ENCODE measurements at places on chromosomes 4 and X.

GRCh38 chr4:153166716-153167501 lies 37.3 kb upstream of the TRIM2 start:
- no peak for DNase-seq

GRCh38 chrX:154024271-154024670 lies 4.6 kb upstream of the IRAK1 start:
- no peak for DNase-seq

- no peak for DNase-seq
Observed at GRCh38 chrX:110310896-110311295, 7.0 kb downstream of the AMMECR1 start.

GRCh38 chrX:1535241-1536041 lies 1.5 kb downstream of the P2RY8 start:
- no peak for DNase-seq

GRCh38 chrX:100647095-100647494 lies 3.1 kb downstream of the SRPX2 start:
- no peak for DNase-seq

DNA sequence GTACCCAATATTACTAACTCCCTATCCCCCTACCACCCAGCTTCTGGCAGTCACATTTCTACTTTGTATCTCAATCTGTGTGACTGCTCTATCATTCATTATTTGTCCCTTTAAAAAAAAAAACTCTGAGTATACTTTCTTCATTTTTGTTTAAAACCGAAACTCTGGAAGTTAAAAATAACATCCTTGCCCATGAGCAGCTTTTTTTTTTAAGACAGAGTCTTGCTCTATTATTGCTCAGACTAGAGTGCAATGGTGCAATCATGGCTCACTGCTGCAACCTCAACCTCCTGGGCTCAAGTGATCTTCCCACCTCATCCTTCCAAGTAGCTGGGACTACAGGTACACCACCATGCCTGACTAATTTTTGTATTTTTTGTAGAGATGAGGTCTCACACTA lies 15.8 kb downstream of the UBE2K start:
- no peak for DNase-seq

DNA sequence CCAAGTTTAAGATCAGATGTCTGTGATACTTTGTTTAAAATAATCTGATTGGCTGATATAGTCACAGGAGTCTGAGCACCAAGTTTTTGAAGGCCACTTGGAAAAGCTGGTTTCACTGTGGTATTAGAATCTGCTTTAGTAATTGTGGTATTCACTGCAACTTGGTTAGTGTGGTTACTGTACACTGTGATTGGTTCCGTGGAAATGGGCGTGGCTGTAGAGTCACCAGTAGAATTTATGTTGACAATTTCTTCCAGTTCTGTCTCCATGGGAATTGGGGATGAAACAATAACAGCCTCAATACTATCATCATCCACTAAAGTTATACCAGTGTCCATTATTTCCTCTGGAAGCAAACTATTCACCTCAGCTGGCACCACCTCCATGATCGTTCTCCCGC lies 26.2 kb downstream of the LIN54 start:
- no peak for DNase-seq

DNA sequence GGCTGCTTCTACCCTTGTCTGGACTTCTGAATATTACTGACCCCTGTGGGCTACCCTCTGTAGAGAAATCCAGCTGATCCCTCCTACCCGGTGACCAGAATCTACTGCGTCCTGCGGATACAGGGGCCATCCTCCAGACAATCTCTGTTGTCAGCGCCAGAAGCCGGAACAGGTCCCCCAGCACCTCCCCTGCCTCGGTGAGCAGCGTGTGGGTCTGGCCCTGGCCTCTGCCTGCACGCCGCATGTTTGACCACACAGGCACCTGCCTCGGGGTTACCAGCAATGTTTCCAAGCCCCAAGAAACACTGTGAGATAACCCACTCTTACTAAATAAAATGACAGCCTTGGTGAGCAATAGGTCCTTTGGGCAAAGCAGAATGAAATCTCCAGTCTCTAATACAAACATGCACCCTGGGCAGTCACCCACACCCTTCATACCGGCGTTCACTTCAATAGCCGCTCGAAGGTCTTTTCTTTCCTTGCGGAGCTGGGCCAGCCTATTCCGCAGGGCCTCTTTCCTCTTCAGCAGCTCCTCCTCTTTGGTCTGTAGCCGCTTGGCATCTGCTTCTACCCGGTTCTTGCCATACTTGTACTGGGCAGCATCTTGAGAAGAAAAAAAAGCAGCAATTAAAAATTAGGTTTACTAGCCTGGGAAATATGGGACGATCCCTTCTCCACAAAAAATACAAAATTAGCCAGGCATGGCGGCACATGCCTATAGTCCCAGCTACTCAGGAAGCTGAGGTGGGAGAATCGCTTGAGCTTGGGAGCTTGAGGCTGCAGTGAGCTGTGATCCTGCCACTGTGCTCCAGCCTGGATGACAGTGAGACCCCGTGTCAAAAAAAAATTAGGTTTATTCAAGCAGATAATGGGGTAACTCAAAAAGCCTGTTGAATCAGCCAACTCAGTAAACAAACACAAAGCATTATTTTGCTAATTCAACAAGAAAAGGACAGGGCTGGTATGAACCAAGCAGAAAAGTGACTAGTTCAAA lies 165.1 kb downstream of the AFAP1 start:
- no peak for DNase-seq

GRCh38 chrX:24899391-24899790 lies 116.4 kb downstream of the ARX start:
- DNase-seq, result no peak

GRCh38 chr4:2494992-2495391 lies 26.1 kb downstream of the RNF4 start:
- DNase-seq, result no peak

- no peak for DNase-seq
Observed at GRCh38 chrX:1170243-1170642, 42.2 kb downstream of the CRLF2 start.

GRCh38 chr4:82640540-82640939 lies 78.8 kb upstream of the TMEM150C start:
- DNase-seq, result no peak

GRCh38 chr4:74659576-74660411 lies 134.5 kb downstream of the BTC start:
- DNase-seq, result no peak

DNA sequence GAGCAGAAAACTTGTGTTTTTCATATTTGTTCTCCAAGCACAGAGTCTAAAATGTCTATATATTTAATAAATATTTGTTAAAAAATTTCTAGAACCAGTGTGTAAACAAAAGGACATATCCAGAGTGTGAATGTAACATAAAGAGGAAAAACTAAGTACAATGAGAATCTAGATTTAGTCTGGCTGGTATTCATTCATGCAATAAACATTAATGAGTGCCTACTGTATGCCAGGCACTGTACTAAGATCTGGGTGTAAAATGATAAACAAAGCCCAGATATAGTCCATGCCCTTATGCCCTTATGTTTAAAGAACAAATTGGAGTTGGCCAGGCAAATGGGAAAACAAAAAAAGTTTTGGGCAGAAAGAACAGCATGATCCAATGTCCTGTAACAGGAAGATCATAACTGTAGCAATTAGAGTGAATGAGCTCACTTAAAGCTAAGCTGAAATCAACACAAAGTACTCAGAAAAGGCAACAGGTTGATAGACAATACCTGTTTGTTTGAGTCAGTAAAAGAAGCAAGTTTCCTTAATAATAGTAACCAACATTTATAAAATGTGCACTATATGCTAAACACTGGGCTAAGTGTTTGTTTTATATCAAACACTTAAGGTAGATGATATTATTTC lies 1.3 kb upstream of the TMLHE start:
- DNase-seq, result no peak

DNA sequence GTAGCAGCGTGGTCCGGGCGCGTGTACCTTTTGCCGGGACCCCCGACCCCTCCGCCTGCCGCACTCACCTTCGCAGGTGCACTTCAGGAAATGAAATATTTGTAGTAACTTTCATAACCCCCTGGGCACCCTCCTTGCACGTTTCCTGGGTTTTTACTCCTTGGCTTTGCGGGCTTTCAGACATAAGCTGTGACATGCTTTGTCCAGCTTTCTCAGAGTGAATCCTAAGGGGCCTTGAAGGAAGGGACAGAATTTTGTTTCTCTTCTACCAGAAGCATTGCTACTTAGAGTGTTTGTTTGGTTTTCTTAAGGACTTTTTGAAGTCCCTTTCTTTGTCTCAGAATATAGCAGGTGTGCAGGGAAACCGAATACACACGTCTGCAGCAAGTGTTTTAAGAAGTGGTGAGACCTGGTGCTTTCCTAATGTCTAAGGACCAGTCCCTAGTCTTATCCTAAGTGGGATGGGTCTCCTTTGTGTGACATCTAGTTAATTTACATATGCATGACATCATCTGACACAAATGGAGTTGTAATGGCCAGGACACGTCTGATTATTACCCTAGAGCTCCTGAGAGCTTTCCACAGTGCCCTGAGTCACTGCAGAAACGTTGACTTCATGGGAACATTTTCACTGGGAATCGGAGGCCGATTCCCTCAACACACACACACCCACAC lies 1.3 kb downstream of the FAM149A start:
- DNase-seq, result no peak

GRCh38 chr4:74279716-74280115 lies 28.6 kb upstream of the EPGN start:
- no peak for DNase-seq

DNA sequence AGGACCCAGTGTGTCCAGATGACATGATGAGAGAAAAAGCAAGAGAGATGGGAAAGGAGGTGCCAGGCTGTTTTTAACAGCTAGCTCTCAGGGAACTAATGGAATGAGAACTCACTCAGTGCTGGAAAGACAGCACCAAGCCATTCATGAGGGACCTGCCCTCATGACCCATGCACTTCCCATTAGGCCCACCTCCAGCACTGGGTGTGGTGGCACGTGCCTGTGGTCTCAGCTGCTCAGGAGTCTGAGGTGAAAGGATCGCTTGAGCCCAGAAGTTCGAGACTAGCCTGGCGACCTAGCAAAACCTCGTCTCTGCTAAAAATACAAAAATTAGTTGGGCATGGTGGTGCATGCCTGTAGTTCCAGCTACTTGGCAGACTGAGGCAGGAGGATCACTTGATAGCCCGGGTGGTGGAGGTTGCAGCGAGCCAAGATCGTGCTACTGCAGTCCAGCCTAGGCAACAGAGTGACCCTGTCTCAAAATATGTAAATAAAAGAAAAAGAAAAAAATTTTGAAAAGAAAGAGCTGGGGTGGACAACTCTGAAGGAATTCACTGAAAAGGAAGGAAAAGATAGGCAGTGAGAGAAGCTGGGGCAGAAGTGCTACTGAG lies 50.9 kb downstream of the FAM193A start:
- no peak for DNase-seq

GRCh38 chrX:17706676-17707075 lies 30.6 kb upstream of the SCML1 start:
- no peak for DNase-seq

- DNase-seq, result no peak
Observed at GRCh38 chr4:54187148-54187547, 41.9 kb upstream of the PDGFRA start.

DNA sequence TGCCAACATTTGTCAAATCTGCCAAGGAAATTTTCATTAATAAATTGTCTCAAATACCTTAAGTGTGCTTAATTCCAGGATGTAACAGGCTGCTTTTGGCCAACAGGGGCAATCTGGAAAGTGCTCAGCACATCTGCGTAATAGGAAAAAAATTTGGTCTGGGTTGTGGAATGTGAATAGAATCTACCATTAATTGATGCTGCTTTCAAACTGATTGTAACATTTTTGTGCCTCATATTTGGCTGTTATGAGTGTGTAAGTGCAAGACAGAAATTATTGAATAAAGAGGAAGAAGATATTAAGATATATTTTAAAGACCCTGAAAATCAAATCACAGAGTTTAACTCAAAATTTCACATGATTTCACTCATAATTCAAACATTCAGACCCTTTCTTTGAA lies 41.1 kb downstream of the REELD1 start:
- no peak for DNase-seq

DNA sequence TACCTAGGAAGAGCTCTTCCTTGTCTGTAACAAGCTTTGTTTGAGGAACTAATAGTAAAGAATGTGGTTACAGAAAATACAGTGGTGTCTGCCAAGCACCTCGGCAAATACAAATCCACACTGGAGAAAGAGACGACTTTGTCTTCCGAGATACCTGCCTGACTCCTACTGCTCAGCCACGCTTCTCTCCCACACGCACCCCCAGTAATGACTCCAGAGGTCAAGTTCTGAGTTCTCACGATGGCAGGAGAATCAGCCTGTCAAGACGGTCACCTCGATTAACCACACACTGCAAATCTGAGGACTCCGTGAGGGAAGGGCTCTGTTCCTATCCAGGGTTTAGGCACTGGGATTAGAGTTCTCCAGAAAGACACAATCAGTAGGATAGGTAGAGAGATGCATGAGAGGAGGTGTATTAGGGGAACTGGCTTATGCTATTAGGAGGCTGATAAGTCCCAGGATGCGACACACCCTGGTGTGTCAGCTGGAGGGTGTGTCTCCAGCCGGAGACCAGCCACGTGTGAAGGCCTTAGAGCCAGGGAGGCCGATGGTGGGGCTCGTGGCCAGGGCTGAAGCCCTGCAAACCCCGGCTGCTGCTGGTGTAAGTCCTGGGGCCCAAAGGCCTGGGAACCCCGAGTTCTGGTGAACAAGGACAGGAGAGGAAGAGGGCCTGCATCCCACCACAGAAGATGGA lies 8.4 kb upstream of the TRIML2 start:
- no peak for DNase-seq

DNA sequence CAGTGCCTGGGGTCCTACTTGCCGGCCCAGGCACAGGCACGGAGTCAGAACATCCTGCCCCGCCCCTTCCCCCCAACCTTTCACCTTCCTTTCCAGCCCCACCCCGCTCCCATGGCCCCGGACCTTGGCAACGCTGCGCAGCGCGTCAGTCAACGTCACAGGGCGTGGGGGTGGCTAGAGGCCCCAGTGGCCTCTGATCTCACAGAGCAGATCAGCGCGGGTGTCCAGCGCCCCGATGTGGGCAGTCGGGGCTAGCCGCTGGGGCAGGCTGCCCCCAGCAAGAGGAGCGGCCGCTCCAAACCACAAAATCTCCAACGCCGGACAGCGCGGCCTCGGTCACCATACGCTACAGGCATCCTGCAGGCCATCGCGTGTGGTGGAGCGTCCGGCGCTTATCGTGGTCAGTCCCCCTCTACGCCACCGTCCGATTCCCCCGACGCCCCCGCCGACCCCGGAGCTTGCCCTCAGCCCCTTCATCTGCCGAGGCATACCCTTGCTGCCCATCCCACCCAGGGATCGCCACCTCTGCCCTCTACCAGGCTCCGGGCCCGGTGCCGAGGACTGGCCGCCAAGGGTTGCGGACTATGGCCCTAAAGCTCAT lies 69.6 kb upstream of the APOOL start:
- no peak for DNase-seq

DNA sequence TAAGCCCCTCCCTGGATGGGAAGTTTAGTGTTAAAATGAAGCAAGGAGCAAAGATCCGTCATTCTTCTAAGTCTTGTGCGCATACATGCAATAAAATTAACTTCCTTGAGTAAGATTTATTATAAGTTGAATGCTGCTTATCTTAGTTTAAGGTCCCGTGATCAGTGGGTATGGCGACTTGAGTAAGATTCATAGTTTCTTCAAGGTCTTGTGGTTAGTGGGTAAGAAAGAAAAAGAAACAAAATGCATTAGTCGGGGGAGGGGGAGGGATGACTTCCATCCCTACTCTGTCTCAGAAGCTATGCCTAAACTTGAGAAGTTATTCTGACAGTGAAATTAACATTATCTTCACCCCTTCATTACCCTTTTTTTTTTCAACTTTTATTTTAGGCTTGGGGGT lies 127.3 kb upstream of the MAGEB16 start:
- no peak for DNase-seq

Data from stimulated activated CD4-positive, alpha-beta T cell treated with anti-CD3 and anti-CD28 coated beads, TNF-alpha, amount 100 ng/mL, for 4 hours (primary cell).